Stimulated activated CD4-positive, alpha-beta T cell treated with anti-CD3 and anti-CD28 coated beads, Interleukin-12 subunit alpha, Interleukin-12 subunit beta, amount 100 ng/mL, for 24 hours (primary cell): ENCODE measurements at places on chromosomes 6 and 20.

GRCh38 chr20:32301719-32302506 lies 24.5 kb downstream of the KIF3B start:
- DNase-seq = no peak

GRCh38 chr20:53413186-53413631 lies 180.4 kb downstream of the ZNF217 start:
- peak; percentile 20 for DNase-seq

GRCh38 chr6:31209137-31209536 lies 38.7 kb upstream of the POU5F1 start:
- DNase-seq = no peak

DNA sequence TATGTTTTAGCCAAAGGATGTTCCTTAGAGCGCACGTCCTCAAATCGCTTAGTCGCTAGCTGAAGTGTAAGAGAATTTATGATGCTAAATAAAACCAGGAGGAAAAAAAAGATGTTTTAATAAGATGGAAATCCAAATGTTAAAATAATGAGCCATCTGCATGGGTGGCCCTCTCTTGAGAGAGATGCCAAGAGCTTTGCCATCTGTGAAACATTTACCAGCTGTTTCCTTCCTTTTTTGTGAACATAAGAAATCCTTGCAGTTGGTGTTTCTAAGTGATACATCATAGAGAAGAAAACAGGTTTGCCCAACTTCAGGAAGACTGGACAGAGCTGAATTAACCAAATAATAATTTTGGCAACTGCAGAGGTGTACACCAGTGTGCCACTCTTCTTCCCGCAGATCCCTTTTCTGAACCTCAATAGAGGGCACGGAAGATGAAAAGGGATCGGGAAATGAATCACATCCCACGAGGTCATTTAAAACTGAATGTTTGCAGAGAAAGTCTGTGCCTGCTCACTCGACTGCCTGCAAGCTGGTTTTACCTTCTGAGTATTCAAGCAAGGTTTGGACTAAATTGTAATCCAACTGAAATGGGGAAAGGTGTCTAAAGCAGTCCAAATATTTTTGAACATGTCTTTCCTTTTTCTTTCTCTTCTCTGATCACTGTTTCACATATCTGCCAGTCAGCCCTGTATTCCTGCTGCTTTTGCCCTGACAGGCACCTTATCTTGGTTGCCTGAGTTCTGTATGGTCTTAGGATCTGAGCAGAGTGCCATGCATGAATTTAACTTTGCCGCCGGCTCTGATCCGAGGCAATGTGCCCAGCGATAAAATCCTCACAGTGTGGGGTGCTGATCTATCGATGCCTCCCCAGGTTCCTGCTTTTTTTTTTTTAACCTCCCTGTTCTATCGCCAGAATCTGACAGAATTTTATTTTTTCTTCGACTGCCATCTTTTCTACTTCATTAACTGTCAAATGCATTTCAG lies 35.5 kb upstream of the TSHZ2 start:
- DNase-seq = no peak

- no peak for DNase-seq
Measured at GRCh38 chr6:154361476-154361875, 4.9 kb upstream of the IPCEF1 start.

DNA sequence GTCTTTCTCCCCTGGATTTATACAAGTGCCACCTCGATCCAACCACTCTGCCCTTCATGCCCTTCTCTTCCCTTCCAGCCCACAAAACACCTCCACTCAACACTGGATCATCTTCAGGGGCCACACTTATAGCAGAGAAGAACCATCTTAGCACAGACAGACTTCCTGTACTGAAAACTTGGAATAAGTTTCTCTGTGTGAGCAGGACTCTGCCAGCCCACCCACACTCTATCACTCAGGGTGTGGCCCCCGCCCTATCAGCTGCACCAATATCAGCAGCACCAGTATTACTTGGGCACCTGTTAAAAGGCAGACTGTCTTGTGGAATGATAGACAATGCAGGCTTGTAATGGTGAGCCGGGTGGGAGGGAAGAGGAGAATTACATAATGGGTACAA lies 86.7 kb downstream of the SCML4 start:
- DNase-seq = no peak

GRCh38 chr6:30542404-30542725 lies 13.9 kb downstream of the GNL1 start:
- no peak for DNase-seq

- DNase-seq = no peak
Measured at GRCh38 chr20:32160341-32160740, 47.2 kb downstream of the PLAGL2 start.

DNA sequence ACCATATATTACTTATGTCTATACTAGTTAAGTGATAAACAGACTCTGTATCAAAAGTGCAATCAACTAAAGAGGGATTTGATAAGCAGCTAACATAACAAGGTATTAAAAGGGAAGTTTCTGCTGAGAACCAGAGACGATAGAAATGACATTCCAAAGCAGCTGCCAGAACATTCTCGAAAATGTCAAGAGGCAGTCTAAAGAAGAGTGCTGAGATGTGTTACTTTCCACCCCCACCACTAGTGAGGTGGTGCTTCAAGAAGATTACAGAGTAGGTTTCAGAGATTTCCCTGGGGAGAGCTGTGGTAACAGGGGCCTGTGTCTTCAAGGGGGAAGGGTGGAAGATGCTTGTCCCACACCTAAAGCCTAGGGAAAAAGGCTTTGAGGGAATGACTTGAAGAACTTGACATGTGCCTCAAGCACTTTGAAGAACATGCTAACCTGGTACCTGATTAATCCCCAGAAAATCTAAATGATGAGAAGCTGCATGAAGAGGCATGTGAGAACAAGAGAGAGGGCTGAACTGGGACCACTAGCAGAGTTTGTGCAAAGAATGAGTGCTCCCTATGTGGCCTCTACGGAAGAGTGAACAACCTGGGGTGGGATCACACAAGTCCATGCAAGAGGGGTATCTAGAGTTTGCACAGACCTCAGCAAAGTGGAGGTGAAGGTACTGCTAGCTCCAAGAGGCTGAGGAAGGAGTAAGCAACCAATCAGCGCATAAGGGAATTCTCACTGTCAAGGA lies 5.0 kb downstream of the FAM184A start:
- DNase-seq = no peak

DNA sequence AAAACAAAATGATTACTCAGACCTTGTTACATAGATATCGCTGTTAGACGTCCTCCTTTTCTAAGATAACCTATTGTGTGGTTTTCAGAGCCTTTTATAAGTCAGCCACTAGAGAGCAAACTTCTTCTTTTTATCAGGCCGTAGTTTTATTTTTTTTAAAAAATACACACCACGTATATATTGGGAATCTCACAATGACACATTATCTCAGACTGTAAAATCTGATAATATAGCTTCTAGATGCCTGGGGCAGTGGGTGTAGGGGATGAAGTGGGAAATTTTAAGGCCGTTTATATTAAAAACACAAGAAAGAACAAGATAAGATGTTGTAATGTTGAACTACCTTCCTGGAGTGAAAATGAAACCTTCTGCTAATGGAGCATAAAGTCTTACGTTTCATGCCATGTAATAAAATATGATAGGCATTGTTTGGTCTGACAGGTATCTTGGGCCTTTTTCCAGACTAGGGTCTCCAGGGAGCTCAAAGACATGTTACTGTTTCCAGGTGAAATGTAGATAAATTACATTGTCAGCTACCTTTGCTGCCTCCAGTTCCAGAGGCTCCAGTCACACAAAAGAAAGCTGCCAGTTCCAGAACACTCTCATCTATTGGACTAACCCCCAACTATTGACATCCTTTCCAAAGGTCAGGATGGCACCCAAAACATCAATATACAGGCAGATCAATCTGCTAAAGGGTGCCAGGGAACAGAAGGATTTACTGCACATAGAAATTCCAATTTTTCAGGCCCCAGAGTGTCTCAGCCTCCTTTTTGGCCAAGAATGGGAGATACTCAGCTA lies 130.2 kb upstream of the AKIRIN2 start:
- no peak for DNase-seq

DNA sequence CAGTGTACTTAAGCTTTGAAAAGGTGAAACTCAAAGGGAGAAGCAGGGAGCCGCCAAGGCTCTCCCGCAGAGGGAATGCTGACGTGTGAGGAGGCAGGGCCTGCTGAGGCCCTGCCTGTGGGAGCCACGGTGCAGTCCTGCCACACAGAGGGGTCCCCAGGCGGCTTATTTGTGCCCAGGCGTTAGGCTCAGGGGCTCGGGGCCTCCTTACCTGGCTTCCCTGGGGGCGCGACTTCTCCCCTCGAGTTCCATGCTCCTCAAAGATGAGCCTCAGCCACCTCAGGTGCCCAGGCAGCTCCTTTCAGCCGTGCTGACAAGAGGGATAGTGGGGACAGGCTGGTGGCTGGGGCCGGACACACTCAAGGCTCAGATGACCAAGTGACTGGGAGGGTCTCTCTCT lies 2.2 kb upstream of the KIF25 start:
- no peak for DNase-seq

- peak; percentile 50 for DNase-seq
Measured at GRCh38 chr6:31356946-31357466, at the start of gene HLA-B. TSS of gene HLA-B (minus strand) at chr6:31357179. CDS start at chr6:31357158, 21 bp downstream.

DNA sequence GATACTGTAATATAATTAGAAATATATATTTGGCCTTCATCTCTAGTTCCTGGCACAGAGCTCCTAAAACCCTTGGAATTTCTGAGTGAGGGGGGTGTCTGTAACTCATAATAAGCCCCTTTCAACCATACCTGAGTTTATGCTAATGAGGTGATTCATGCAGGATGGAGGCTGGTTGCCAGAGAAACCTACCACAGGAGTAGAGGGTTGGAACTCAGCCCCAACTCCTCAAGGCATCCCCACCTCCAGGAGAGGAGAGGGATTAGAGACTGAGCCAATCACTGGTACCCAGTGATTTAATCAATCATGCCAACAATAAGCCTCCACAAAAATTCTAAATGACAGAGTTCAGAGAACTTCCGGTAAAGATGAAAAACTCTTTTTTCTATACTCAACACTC lies 17.5 kb downstream of the UQCC1 start:
- no peak for DNase-seq

- DNase-seq = no peak
Measured at GRCh38 chr6:76593668-76594067, 521.2 kb upstream of the IMPG1 start.

- DNase-seq = no peak
Measured at GRCh38 chr6:101116337-101116736, 235.2 kb upstream of the ASCC3 start.

GRCh38 chr6:122495612-122496011 lies 24.0 kb upstream of the SERINC1 start:
- no peak for DNase-seq

- no peak for DNase-seq
Measured at GRCh38 chr6:72382602-72383529, 239.0 kb upstream of the KCNQ5 start.

GRCh38 chr6:116561377-116562018 lies 7.9 kb downstream of the CALHM4 start:
- peak; percentile 24 for DNase-seq

GRCh38 chr6:85484948-85485347 lies 35.1 kb downstream of the NT5E start:
- DNase-seq = no peak

GRCh38 chr20:11652128-11652527 lies 265.6 kb upstream of the BTBD3 start:
- no peak for DNase-seq

- no peak for DNase-seq
Measured at GRCh38 chr6:125392682-125393081, 90.9 kb upstream of the HDDC2 start.

GRCh38 chr6:17869010-17869752 lies 118.3 kb downstream of the KIF13A start:
- DNase-seq = no peak

- DNase-seq = no peak
Measured at GRCh38 chr20:38081575-38081974, 48.0 kb downstream of the RPRD1B start.

DNA sequence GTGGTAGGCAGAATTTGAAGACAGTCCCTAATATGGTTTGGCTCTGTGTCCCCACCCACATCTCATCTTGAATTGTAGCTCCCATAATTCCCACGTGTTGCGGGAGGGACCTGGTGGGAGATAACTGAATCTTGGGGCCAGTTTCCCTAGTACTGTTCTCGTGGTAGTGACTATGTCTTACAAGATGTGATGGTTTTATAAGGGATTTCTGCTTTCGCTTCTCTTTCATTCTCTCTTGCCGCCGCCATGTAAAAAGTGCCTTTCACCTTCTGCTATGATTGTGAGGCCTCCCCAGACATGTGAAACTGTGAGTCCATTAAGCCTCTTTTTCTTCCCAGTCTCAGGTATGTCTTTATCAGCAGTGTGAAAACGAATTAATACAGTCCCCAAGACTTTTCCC lies 103.4 kb downstream of the PDE10A start:
- DNase-seq = no peak

GRCh38 chr6:107340881-107341280 lies 118.5 kb downstream of the PDSS2 start:
- DNase-seq = no peak

DNA sequence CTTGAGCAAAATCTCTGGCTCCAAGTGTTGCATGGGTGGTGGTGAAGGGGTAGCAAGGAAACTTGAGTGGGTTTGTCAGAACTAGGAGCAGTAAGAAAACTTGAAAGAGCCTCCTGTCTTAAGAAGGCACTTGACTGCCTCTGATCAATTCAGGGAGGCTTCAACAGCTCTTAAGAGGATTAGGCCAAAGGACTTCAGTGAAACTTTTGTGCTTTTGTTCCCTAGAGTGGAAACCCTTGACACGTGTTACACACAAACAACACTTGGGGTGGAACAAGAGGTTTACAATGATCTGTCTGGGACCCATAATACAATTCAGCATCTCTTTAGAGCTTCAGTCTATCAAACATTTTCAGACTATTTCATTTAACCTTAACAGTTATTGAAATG lies 80.1 kb upstream of the ARMC2 start:
- no peak for DNase-seq

DNA sequence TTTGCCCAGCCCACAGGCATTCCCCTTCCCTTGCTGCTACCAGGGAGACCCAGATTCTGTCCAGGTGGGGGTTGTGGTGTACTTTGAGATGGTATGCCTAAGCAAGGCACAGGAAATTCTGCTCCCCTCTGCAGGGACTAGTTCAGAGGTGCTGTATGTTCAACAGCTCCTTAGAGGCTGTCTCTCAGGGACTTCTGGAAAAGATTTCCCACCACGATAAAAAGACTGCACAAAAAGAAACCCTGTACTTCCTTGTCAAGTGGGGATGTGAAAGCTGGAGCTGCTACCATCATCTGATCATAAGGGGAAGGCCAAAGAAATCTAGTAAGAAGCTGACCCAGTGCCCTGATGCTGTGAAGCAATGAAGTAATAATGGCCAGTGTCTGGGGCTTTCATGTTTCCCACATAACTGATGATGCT lies 51.5 kb upstream of the SMIM29 start:
- DNase-seq = no peak

DNA sequence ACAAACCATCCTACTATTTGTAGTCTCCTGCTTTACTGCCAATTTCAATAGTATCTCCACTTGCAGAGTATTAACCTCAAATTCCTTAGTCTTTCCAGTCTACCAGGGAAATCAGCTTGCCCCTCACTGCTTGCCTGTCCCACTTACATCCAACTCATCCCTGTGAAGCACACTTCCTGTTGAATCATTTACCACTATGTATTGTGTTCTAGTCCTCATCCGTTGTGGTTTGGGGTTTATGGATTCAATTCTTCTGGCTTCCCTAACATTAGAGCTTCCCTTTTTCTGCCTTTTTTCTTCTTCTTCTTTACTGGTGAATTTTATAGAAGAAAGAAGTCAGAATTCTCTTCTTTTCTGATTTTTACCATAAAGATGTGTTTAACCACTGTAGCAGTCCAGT lies 5.1 kb upstream of the TXLNB start:
- DNase-seq = no peak

- DNase-seq = no peak
Measured at GRCh38 chr20:48735112-48735511, 92.7 kb downstream of the PREX1 start.

GRCh38 chr6:134293659-134294161 lies 24.2 kb downstream of the SGK1 start:
- DNase-seq = no peak

GRCh38 chr6:166813461-166813860 lies 142.9 kb downstream of the RNASET2 start:
- DNase-seq = no peak
